NCI-H1417 treated with DMSO at 0.1 percent for 48 hours (cell line): ENCODE measurements at places on chromosomes 11 and 22.

DNA sequence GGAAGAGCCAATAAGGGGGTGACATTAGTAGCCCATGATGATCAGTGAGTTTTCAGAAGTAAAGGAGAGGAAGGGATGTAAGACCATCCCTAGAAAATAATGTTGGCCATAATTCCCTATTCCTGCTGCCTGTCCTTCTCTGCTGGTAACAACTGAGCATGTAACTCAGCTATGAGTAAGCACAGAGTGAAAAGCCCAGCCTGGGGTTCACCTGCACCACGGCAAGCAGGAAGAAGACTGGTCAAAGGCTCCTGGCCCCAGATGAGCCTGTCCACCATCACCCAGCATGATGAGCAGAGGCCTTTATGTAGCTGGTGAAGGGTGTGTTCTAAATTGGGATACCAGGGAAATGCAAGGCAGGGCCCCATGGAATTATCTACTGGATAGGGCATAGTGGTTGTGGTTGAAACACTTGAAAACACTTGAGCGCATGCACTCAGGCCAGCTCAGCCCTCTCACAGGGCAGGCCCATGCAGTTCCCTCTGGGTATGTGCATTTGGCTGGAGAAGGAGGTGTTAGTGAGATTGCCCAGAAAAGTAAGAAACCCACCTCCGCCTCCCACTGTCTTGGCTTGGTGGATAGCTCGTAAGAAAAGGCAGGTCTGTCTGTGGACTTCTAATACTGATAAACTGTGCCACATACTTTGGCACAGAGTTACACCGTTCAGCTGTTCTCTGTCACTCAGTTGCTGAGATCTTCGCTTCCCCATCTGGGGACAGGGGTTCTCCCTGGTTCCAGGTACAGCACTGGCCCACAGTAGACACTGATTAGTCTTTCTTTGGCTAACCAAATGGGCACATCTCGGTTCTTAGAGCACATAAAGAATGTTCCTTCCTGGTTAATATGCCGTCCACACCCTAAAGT lies 86.8 kb downstream of the AMOTL1 start:
- no peak for DNase-seq

- DNase-seq: no peak
Observed at GRCh38 chr11:125211191-125211947, 46.8 kb downstream of the PKNOX2 start.

DNA sequence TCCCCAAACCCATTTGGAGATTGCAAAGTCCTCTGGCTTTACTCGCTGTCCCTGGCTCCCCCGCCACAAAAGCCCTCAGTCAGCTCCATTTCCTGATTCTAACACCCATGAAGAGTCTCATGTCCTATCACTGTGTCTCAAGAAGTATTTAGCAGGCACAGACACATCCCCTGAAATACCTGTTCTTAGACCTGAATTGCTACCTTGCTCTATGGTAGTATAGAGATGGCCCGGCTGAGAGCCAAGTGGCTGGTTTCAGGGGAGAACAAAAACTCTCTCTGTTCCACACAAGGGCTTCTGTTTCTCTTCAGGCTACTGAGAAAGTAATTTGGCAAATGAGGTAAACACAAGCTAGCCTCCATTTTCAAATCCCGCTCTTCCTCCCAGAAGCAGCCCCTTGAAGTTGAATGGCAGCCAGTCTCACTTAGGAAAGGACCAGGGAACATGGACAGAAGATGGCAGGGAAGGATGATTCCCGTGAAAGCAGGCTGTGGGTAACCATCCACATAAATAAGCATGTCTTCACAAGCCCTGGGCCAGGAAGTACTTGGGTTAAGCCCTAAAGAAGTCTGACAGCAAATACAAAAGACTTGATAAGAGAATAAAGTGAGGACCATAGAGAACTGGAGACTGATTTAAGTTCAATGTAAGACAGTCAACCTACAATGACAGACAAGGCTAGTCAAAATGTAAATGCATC lies 137.8 kb downstream of the C11orf58 start:
- DNase-seq: no peak

- DNase-seq: no peak
Observed at GRCh38 chr22:30877662-30878515, 90.7 kb downstream of the MORC2 start.

DNA sequence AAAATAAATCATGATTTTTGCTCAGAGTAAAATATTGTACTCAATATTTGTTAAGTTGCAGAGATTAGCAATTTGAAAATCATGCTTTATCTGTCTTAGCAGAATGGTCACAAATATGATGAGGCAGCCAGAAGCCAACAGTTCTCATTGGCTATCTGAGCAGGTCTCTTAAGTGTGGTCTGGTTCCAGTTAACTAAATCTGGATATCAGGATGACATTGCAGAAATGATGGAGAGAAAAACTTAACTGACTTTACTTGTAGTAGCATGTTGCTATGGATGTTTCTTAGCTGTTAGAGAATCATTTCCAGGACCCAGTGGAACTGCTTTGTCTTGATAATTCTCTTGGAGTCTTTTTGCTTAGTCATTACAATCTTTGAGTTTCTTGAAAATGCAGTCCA lies 1070.3 kb downstream of the JRKL start:
- DNase-seq: no peak

DNA sequence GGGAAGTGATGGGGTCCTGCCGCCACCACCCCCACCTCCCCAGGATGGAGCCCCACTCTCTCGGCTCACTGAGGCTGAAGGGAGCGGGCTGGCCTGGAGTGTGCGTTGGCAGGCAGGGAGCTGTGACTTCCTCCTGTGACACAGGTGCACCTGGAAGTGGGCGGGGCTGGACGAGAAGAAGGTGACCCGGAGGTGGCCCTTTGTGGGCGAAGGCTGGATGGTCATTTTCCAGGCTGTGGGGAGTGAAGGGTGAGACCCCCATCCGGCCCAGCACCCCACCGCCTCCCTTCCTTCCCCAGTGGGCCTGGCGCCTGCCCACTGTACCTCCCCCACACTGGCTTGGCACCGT lies 15.3 kb downstream of the IL17REL start:
- DNase-seq: no peak

DNA sequence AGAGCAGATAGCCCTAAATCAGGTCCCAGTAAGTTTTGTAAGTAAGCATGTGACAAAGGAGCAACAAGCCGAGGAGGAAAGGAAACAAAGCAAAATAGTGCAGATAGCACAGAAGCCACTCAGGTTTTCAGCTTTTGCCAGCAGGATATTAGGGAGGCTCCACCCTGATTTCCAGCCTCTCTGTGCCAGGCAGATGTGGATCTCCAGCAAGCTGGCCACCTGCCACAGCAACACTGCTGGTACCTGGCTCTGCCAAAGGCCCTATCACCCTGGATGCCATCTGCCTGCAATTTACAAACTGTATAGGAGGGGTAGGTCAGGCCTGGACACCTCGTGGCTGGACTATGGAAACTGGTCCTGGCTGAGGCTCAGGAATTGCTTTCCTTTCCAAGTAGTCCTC lies 12.2 kb upstream of the NNMT start:
- DNase-seq: no peak

GRCh38 chr22:20319041-20319744 lies 667 bp downstream of the DGCR6L start:
- no peak for DNase-seq

DNA sequence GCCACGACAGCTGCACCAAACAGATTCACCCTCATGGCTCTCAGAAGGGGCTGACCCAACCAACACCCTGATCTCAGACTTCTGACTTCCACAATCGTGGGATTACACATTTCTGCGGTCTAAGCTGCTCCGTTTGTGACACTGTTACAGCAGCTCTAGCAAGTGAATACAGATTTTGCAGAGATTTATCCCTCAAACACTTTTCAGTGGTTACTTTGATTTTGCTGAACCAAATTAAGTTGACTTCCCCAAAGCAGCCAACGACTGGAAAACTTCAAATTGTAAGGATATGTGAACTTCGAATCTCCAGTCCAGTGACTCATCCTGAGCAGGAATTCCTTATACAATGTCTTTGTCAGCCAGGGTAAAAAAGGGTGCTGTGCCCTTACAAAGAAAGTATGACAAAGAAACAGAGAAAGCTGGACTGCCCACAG lies 14.8 kb upstream of the INCENP start:
- no peak for DNase-seq
